ENCODE measurements at places on chromosomes 2 and 18.
A peak's percentile ranks its signal among the peaks of the same experiment; 100 is the strongest.

DNA sequence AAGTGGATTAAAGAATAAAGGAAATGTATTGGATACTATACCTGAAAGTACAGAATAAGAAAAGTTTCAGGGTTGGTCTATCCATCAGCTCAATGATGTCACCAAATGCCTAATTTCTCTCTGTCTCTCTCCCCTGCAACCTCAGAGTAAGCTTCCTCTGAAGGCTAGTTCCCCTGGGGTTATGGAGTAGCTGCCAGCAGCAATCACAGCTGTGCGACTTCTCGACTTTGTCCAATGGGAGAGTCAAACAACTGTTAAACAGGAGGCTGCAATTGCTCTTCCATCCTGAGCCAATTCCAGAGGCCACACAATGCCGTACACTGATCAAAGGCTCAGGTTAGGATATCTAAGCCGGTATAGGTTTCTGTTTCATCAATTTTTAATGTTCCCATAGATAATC is 95.3 kb upstream of the FANCL start:
- DNase-seq, result no peak

GRCh38 chr2:108320326-108320922 is 31.7 kb downstream of the SULT1C2 start:
- DNase-seq, result no peak

DNA sequence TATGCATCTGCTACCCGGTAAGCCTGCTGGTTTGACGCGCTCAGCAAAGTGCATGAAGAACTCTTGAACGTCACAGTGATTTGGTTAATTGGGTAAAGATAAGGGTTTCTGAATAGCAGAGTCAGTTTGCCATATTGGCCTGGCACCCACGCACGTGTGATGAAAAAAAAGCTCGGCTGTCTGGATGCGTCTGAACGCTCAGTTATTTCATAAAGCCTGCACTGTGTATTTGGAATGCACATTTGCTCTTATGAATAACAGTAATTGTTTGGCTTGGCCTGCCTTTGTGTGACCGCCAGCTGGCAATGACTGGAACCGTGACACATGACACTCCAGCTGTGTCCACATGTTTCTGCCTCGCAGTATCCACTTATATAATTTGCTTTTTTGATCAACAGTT is 129.2 kb upstream of the MEIS1 start:
- DNase-seq, result no peak

DNA sequence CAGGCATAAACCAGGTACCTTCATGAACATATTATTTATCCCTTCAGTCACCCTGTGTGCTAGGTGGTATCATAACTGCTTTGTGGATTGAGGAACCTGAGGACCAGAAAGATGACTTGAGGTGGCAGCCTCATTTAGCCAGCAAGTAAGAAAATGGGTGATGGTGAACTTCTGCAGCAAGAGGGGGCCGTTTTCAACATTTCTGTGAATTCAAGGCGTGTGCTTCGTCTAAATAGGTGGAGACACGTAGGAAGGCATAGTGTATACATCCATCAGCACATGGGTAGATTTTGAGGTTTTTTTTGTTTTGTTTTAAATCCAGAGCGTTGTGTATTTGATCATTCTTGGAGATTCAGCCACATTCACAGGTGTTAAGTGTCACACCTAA is 118.7 kb downstream of the SPTBN1 start:
- no peak for DNase-seq

DNA sequence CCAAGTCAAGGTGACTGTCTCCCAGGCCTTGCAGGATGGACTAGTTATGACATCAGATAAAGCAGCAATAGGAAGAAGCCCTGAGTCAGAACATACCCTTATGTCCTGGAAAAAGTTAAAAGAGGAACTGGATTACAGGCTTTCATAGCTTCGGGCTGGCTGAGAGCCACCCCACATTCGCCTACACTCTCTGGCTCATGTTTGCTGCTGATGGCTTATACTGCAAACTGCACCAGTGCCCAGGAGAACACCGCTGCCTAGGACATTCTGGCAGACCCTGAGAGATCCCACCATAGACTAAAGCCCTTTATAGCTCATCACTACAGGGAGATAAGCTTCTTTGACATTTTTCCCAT is 20.3 kb downstream of the SLC8A1 start:
- DNase-seq, result peak; percentile 63
